Epithelial cell of alveolus of lung (primary cell): ENCODE measurements at places on chromosomes 3 and 15. TPM values are rescaled to one million over a fixed set of nuclear protein-coding genes. Genes with fewer than 3 reads are reported as not detected.

The LSAMP gene
- 1.6 and 16.1 TPM in 2 replicates for total RNA-seq

The TUSC7 gene
- total RNA-seq = not detected in 2 replicates

The GASK1A gene
- 1.1 and 1.2 TPM in 2 replicates for total RNA-seq

The CPEB1 gene
- total RNA-seq = 2.5 and 8.6 TPM in 2 replicates

The POPDC2 gene
- total RNA-seq = 0.13 TPM in 1 of 2 replicates, not detected in the other

The RETNLB gene
- not detected in 2 replicates for total RNA-seq

The PAQR5 gene
- total RNA-seq = 1.9 and 11.8 TPM in 2 replicates

The FYTTD1 gene
- total RNA-seq = 40.1 and 45.4 TPM in 2 replicates

The TOPBP1 gene
- 18.1 and 32.3 TPM in 2 replicates for total RNA-seq

The SOX14 gene
- not detected in 2 replicates for total RNA-seq

The CPNE9 gene
- not detected in 2 replicates for total RNA-seq

The CKMT1B gene
- total RNA-seq = 1.0 TPM in 1 of 2 replicates, not detected in the other

The EPHA6 gene
- not detected in 2 replicates for total RNA-seq

The IL20RB gene
- total RNA-seq = 1.8 and 1.9 TPM in 2 replicates

The HTR3E gene
- not detected in 2 replicates for total RNA-seq

The CERS3 gene
- total RNA-seq = not detected in 2 replicates

The IP6K2 gene
- 44.0 and 69.0 TPM in 2 replicates for total RNA-seq

The AAGAB gene
- total RNA-seq = 30.4 and 33.4 TPM in 2 replicates

The ALDH1L1 gene
- not detected in 2 replicates for total RNA-seq

The IL12A gene
- total RNA-seq = 4.4 and 6.9 TPM in 2 replicates

The TGM4 gene
- not detected in 2 replicates for total RNA-seq

The GOLGA8R gene
- total RNA-seq = 0.08 and 0.65 TPM in 2 replicates

The ITIH1 gene
- not detected in 2 replicates for total RNA-seq

The ZNF502 gene
- 4.5 and 6.5 TPM in 2 replicates for total RNA-seq

The TTC21A gene
- total RNA-seq = 0.91 and 2.1 TPM in 2 replicates

The TNNC1 gene
- total RNA-seq = 0.26 and 4.8 TPM in 2 replicates

The TEX55 gene
- total RNA-seq = not detected in 2 replicates

The ZNF639 gene
- total RNA-seq = 41.2 and 45.7 TPM in 2 replicates

The C3orf22 gene
- total RNA-seq = not detected in 2 replicates

The PSTPIP1 gene
- total RNA-seq = 1.4 and 1.8 TPM in 2 replicates
